ENCODE measurements at places on chromosomes 16 and 17.

- peak; percentile 86 for DNase-seq
Observed at GRCh38 chr17:38591759-38592241, 14.0 kb downstream of the SRCIN1 start.

DNA sequence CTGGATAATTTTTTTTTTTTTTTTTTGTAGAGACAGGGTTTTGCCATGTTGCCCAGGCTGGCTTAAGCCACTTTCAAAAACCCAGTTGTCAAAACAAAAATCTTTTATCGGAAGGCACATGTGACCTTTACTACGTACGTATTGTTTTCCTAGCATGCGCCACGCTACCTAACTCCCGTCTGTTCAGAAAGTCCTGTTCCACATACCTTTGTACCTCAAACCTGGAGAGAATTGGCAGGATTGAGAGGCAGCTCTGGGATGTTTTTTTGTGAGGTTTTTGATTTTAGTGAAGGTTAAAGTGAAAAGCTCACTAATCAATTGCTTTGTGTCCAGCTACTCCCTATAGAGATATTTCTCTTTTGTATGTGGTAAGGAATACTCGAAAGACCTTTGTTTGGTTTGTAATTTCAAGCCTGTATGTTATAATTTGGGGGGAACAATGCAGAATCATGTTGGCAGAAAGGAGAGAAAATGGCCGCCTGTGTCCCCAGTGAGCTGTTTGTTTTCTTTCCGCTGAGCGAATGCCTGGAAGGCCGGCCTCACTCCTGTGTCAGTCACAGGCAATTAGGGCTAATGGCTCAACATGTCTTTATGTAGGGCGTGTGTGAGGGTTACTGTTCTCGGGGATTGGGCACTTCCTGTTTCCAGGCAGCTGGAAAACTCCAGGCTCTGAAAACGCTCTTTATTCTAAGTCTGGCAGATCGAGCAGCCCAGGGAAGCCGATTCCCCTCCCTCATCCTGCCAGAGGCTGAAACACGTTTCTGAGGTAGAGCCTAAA is 60.8 kb upstream of the CLEC18A start:
- peak; percentile 56 for DNase-seq

DNA sequence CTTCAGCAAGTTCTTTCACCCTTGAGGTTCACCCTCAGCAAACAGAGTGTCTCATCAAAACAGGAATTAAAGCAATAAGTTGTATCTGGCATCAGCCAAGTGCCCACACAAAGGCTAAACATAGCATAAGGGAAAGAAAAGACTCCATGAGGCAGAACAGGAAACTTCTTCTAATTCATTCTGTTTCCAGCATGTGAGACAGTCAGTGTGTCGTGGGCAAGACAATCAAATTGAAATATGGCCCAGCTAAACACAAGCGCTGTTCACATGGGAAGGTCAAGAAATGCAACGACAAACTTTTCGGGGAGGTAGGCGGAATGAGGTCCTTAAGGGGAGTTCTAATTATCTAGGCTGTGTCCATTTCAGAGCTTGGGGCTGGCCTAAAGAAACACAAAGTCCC is 393.4 kb downstream of the HAPSTR1 start:
- peak; percentile 46 for DNase-seq

GRCh38 chr17:27352448-27353032 is 58.6 kb downstream of the WSB1 start:
- DNase-seq, result no peak

- no peak for DNase-seq
Observed at GRCh38 chr17:68927516-68927915, 27.7 kb downstream of the ABCA8 start.

DNA sequence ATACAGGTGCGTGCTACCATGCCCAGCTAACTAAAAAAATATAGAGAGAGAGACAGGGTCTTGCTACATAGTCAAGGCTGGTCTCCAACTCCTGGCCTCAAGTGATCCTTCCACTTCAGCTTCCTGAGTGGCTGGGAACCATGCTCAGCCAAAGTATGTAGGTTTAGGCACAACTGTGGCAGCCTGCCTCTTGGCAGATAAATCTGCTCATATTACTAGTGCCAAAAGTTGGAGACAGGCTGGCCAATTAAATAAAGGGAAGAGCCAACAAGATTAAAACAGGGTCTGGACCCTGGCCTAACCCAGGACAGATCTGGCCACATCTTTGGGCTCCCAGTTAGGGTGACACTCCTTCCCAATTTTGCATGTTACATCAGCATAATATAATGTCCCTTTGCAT is 151.7 kb downstream of the CBLN1 start:
- DNase-seq, result no peak
